ENCODE measurements at places on chromosomes 11 and 22.
A peak's percentile ranks its signal among the peaks of the same experiment; 100 is the strongest.

GRCh38 chr11:44464741-44465140 is 100.7 kb upstream of the CD82 start:
- no peak for DNase-seq

GRCh38 chr11:69385144-69385820 is 91.3 kb downstream of the MYEOV start:
- DNase-seq: no peak

GRCh38 chr22:32803738-32804435 is 2.4 kb downstream of the TIMP3 start:
- no peak for DNase-seq

DNA sequence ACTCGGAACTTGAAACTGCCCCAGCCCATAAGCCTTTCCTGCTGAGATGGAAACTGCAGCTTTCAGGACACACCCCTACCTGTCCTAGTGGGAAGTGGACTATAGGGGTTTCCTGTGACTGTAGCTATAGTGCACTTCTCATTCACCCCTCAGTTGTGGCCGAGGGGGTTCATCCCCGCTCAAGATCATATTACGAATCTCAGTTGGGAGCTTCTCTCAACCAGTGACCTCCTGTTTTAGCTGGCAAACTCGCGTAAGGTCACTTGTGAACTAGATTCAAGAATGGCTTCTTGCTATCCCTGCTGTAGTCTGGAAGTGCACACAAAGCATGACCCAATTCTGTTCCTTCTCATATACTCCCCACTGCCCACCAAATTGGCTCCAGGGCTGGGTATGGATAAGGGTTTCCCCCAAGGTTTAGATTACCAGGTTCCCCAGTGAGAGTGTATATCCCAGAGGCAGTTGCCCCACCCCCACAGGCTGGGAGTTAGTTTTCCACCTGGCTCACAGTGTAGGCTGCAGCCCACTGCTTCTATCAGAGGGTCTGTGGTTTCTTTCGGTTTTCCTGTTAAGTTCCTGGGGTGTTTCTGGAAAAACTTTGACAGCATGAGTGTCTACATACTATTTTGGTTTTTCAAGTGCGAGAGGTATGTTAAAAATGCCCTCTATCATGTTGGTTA is 812.9 kb downstream of the JRKL start:
- no peak for DNase-seq

GRCh38 chr22:44878483-44879300 is 126.3 kb downstream of the ARHGAP8 start:
- DNase-seq: no peak

GRCh38 chr11:23399995-23400394 is 539.7 kb upstream of the CCDC179 start:
- DNase-seq: no peak

- DNase-seq: no peak
These were observed 938.4 kb downstream of the BRD1 start for GRCh38 chr22:48889209-48889830.

DNA sequence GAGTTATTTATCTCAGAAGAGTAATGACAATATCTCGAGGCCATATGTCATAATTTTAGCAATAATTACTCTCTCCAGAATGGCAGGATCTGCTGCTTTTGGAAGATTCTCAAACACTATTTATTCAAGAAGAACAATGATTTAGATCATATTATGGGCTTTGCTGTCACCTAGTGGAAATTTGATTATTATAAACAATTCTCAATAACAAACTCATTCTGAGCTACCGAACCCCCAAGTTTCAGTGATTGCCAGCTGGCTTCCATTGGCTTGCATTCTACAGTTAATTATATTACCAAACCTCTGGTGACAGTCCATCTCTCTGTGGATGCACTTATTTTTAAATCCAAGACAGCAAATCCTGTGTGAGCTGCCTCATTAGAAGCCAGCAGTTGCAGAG is 27.9 kb upstream of the SLC36A4 start:
- DNase-seq: peak; percentile 30

- no peak for DNase-seq
These were observed 20.1 kb upstream of the OR9Q1 start for GRCh38 chr11:58003591-58003990.

DNA sequence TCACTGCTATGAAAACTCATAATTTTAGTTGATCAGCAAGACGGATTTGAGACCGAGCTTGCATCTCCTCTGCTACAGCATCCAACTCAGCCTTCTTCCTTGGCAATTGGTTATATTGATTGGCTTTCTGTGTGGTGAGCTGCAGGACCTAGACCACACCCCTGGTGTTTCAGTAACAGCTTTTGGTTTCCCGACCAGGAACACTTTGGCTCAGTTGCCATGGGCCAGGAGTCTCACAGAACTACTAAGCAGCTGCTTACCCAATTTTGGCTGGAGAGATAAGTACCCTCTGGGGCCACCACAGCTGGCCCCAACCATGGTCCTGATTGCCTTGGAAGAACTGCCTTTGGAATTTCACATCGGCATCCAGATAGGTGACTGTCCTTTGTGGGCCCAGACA is at the start of gene GLYATL1:
Gene GLYATL1 (plus strand): TSS at position 212 of the 400 bp plus-strand sequence. CDS start 7,600 bp downstream, outside the sequence.
- DNase-seq: no peak

DNA sequence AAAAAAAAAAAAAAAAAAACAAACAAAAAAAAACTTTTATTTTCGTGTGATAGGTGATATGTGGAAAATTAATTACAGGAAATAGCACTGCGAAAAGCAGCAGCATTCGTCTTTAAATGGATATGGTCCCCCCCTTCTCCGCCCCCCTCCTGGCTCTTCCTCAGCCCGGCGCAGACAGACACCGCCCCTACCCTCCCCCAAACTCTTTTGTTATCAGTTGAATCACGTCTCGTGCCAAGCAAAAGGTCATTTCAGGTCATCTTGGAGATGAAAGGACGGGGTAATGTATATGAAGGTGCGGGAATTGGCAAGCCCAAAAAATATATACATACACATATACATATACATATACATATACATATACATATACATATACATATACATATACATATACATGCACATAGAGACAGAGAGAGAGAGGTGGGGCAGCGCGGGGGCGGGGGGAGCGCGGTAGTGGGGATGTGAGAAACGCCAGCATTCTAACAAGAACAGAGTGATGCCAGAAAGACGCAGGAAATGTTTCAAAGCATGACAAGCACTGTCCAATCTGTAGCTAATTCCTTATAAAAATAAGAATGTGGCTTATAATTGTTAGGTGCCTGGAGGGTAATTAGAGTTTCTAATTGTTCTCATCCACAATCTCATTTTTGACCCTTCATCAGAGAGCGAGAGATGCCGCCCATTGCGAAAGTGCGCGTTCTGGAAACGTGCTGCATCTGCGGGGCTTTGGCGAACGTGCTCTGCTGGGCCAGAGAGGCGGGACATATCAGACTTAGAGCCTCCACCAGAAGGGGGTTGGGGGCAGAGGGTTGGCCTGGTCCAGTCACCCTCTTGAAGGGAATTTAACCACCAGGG is 214.5 kb upstream of the UBASH3B start:
- DNase-seq: no peak

- no peak for DNase-seq
These were observed 8.6 kb downstream of the SNAP29 start for GRCh38 chr22:20867179-20868024.

DNA sequence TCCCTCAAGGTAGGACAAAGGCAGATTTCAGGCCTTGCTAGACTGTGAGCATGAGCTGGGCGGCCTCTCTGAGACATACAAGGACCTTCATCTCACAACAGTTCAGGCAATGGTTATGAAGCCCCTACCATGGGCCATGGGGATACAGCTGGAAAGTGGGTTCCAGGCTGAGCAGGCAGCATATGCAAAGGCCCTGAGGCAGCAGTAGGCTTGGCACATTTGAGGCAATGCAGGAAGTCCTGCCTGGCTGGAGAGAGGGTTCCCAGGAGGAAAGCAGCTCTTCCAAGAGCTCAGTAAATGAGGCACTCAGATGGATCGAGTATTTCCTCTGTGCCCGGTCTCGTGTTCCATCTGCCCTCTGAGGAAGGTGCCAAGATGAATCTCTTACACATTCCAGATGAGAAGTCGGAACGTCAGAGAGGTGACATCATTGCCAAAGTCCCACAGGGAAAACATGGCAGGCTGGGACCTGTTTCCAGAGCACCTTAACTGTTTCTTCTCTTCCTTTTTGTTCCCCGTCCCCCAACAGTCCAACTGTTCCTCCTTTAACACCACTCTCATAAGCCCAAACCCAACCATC is 388.6 kb downstream of the MN1 start:
- DNase-seq: no peak

DNA sequence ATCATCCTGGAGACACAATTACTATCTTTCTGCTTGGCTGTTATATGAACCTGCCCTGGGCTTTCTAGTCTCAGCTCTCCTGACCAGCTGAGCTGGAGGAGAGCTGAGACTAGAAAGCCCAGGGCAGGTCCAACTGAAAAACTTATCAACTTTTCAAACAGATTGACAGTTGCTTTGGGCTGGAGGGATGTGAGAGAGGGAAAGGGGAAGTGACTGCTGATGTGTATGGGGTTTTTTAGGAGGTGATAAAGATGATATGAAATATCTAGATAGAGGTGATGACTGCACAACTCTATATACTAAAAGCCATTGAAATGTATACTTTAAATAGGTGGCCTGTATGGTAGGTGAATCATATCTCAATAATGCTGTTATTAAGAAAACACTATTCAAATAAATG is 60.2 kb upstream of the CHRM4 start:
- no peak for DNase-seq

- DNase-seq: no peak
These were observed 912 bp downstream of the KREMEN1 start for GRCh38 chr22:29073618-29074275.

DNA sequence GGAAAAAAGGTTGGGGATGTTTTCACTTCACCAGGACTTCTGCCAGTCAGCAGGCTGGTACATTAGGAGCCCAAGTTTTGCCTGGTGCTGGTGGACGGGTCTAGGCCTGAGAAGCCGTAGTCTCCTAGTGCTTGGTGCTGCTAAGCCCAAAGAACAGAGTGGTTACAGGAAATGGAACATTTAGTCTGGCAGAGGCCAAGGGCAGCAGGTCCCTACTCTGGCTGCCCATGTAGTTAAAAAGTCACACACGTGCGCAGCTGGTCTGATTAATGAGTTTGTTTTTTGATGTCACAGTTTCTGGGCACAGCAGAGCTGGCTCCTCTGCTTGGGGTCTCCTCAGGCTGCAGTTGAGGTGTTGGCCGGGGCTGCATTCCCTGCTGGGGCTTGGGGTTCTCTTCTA is 20.6 kb downstream of the BCR start:
- no peak for DNase-seq

- DNase-seq: no peak
These were observed 13.8 kb downstream of the JAML start for GRCh38 chr11:118211006-118211405.

DNA sequence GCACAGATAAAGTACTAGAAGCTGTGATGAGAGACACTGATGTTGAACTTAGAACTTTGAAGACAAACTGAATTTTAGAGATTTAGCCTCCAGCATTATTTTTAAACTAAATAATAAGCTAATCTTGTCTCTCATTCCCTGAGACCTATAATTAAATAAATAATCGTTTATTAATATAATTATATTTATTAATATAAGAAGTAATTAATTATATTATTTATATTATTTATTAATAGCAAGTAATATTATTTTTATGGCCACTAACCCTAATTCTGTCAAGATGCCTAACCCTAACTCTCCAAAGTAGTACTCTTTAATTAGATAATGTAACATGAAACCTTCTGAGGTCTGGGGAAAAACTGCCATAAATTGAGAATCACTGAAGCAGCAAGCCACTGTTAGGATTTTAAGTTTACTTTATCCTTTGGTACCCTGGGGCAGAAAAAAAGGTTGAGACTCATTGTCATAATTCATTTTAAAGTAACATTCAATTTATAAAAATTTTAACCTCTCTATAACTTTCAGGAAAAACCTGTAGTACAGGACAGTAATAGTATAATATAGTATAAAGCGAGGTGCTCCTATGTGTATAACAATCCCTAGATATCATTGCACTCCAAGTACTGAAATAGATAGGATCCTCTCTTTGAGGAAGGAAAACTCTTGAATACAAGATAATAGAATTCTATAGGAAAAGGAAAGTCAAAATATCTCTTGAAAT is 85.4 kb downstream of the TTC28 start:
- no peak for DNase-seq

DNA sequence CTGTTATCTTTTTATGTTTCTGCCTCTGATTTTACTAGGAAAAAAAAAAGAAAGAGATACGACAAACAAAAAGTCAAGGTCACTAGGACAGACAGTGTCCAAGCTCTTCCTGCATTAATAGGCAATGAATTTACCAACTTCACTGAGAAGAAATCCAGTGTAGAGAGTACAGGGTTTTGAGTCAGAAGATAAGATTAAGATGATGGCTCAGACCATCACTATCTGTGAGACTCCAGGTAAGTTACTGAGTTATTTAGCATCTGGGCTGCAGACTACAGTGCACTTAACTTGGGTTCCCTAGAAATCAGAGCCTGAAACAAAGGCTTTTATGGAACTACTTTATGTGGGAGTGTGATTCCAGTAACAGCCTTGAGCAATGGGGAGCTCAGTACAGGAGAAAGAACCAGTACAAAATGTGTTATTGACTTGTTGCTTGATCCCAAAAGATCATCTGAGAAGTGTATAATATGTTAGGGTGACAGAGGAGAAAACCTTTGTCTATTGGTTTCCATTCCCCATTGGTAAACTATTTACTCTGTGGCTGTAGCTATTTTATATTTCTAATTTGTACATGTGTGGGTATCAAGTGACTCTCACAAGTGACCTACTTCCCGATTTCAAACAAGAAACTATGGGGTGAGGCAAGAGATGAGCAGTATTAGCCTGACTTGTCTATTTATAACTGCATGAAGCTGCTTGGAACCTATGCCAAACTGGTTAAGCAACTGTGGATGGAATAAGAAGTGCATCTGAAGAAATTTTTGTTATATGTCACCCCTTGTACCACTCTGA is 395.8 kb downstream of the RAB38 start:
- no peak for DNase-seq

DNA sequence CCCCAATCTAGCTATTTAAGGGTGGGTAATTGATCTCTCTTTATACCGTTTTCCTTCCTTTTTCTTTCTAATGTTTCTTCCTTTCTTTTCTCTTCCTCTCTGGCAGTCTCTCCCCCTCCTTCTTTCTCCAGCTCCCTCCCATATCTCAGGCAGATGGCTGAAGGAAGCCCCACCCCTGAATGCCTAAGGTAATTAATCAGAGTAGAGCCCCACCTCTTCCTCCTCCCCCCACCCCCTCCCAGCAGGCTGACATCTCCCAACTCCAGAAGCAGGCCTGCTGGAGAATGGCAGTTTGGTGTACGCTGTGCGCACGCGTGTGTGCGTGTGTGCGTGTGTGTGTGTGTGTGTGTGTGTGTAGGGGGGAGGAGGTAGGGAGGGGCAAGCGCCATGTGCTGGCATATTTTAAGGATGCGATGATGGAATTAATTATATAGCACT is 122.6 kb downstream of the APOL5 start:
- DNase-seq: no peak

DNA sequence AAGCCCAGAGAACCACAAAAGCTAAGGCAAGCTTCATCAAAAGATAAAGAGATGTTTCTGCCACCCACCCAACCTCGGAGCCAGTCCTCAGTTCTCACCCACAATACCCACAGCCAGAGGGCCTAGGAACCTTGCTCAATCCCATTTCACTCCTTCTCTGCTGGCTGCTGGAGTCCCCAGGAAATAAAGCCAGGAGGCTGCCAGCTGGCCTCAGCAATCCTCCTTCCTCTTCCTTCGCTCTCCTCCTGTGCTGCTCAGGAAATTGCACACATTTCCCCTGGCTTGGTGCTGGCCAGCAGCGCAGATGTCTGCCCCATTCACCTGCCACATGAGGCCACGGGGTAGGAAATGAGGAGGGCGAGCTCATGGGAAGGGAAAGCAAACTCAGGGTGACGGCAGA is 91.8 kb upstream of the LDLRAD3 start:
- no peak for DNase-seq

Measured in CD4-positive, alpha-beta T cell treated with Interleukin-10 for 1 hour (primary cell).